ENCODE measurements at places on chromosomes 2 and 18. TPM values are rescaled to one million over a fixed set of nuclear protein-coding genes. Genes with fewer than 3 reads are reported as not detected.

Gene NOSTRIN
- total RNA-seq = not detected

DNA sequence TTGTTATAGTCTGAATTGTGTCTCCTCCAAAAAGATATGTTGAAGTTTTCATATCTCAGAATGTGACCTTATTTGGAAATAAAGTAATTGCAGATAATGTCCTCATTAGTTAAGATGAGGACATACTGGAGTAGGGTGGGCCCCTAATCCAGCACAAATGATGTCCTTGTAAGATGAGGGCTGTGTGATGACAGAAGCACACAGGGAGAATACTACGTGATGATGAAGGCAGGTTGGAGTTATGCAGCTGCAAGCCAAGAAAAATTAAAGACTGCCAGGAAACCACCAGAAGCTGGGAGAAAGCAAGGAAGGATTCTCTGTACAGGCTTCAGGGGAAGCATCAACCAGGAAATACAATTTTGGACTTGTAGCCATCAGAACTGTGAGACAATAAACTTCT is 58.3 kb upstream of the PNPT1 start:
- no peak for DNase-seq

GRCh38 chr18:76958692-76959341 is 136.5 kb downstream of the ZNF236 start:
- no peak for DNase-seq

Gene POMC
- total RNA-seq = 0.29 TPM

Gene PLCD4
- total RNA-seq = 1.9 TPM

DNA sequence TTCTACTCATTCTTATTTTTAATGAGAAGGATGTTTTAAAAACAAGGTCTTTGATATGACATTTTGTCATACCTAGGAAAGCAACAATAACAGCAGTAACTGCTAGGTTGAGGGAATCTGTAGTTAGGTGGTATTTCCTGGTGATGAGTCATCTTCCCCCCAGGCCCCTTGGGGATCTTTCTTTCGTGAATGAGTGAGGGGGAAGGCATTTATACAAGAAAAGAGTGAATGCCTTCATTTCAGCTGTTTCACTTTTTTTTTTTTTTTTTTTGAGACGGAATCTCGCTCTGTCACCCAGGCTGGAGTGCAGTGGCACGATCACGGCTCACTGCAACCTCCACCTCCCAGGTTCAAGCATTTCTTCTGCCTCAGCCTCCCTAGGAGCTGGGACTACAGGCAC is 108.6 kb downstream of the MAP4K4 start:
- no peak for DNase-seq

GRCh38 chr18:62846313-62846712 is 131.0 kb downstream of the PHLPP1 start:
- DNase-seq = no peak

- DNase-seq = no peak
Measured at GRCh38 chr2:100844514-100844913, 24.6 kb downstream of the NPAS2 start.

DNA sequence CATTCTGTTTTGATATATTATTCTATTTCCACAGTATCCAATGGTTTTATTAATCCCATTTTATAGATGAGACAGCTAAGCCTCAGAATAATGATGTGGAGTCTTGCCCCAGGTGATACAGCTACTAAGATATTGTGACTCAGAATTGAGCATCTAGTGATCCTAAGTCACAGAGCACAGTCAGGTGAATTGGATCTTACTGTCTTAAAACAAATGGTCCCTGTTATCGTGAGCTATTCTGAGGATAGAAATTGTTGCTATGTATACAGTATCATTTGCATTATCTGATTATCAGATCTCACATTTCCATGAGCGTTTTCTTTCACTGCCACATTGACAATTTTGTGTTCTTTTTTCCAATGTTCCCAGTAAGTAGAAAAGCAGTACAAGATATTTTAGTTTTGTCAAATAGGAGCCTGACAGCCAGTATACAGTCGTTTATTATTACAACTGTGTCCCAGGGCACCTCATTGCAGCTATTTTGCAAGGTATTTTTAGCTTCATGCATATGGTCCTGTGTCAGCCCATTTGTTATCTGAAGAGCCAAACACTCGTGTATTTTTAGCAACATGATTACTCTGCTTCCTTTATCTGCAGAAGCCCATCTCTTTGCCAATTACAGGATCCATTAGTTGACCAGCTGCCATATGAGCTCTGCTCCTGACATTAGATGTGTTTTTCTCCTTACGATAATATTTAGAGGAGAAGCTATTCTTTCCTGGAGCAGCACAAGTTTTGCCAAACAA is 25.1 kb upstream of the SGPP2 start:
- DNase-seq = no peak

Data from glutamatergic neuron (in vitro differentiated cells).